Uterus (tissue), 4 donors: ENCODE measurements at places on chromosomes 2 and 18. TPM values are rescaled to one million over a fixed set of nuclear protein-coding genes. Genes with fewer than 3 reads are reported as not detected.

KCNG2 gene
- total RNA-seq = not detected

UGT1A5 gene
- not detected for total RNA-seq

DUSP19 gene
- total RNA-seq = 0.29 TPM

COL6A3 gene
- total RNA-seq = 164 TPM

INHA gene
- not detected for total RNA-seq

CAPN14 gene
- total RNA-seq = under 0.01 TPM

RELCH gene
- total RNA-seq = 11.2 TPM

LYPD1 gene
- not detected for total RNA-seq

CFAP53 gene
- not detected for total RNA-seq

EIPR1 gene
- 0.59 TPM for total RNA-seq

HRH4 gene
- total RNA-seq = 0.12 TPM

TDRD15 gene
- total RNA-seq = not detected
